ENCODE measurements at places on chromosomes 3 and 15.

DNA sequence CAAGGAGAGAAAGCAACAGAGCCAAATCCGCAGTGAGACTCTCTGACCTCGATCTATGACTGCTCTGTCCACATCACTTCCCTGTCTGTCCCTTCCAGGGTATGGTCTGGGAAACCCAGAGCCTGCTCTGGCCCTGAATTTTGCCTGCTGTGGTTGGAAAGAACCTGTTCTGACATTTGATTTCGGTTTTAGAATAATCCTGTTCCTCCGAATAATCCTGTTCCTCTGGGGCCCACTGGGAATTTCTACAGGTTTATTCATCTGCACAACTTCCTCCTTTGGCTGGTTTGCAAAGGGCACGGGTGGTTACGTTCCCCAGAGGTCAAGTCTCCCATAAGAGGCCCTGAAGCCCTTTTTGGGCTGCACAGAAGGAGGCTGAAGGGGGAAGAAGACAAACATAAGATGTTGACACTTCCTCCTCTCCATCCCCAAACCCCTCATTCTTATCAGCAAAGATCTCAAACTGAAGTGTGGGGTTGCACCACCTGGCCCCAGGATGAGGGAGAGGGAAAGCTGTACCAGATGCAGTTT, 10.6 kb downstream of the LAMP3 start:
- H3K27me3 ChIP-seq, result no peaks in the 10 kb centered on the region
- H3K4me1 ChIP-seq, result no peaks in the 10 kb centered on the region

GRCh38 chr15:98043160-98044014, 82.9 kb downstream of the ARRDC4 start:
- H3K4me3 ChIP-seq, result no peak overlapping the region
- H3K27ac ChIP-seq, result no peak overlapping the region
- no peak for DNase-seq
- no peaks in the 10 kb centered on the region for H3K27me3 ChIP-seq

DNA sequence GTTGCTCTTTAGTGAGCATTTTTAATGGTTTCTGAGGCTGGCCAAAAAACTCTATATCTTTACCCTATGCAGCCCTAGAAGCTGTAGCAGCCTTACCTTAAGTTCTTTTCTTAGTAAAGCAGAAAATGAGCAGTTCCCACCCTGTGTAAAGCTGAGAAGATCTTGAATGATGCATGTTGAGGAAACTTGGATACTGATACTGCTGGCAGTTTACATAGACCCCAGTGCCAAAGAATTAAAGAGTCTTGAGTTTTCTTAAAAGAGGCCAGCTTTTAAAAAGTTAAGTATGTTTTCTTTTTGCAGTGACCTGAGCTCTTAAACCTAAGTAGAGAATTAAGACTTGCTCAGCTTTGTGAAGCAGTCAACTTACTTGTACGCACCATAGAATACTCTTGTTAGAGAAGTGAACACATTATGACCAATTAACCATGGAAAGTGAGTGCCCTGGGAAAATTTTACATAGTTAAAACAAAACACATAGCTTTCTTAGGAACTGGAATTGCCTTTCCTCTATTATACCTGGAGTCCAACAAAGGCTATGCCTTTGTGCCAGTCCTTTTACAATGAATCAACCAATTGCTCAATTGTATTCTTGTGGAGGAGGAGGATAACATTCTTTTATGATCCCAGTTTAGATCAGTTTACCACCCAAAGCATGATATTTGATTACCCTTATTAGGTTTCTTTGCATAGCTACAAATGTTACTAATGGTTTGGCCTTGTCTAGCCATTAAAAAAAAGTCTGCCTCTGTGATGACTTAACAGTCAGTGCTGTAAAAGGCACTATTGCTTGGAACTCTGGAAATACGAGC, 28.4 kb downstream of the PLS1 start:
- H3K27me3 ChIP-seq, result no peaks in the 10 kb centered on the region
- no peak for DNase-seq
- H3K27ac ChIP-seq, result no peak overlapping the region

DNA sequence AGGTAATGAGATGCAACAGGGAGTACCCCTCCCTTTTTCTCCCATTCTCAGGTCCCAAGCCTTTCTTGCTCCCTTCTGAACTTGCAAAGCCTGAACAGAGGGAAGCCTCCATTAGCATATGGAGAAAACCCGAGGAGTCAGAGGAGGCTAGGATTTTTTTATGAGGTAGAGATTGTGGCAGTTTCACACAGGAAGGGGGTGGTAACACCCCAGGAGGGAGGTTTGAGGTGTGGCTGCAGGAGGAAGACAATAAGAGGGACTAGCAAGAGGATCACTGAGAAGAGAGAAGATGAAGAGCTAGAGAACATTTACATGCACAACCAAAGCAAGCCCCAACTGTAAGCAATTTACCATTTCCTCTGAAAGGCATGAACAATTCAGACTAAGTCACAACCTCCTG, 322.7 kb downstream of the SV2B start:
- H3K27me3 ChIP-seq, result no peaks in the 10 kb centered on the region
- H3K27ac ChIP-seq, result no peak overlapping the region
- no peak for DNase-seq
- H3K36me3 ChIP-seq, result no peaks in the 10 kb centered on the region
- peaks cover 3% of the 10 kb centered on the region for H3K4me1 ChIP-seq

DNA sequence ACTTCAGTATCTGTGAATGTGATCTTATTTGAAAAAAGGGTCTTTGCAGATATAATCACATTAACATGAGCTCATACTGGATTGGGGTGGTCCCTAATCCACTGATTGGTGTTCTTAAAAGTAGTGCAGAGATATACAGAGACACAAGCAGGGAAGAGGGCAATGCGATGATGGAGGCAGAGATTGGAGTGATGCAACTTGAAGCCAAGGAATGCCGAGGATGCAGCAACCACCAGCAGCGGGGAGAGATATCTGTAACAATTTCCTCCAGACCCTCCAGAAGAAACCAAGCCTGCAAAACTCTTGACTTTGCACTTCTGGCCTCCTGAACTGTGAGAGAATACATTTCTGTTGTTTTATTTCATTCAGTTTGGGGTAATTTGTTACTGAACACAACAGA, 171.0 kb upstream of the MBNL1 start:
- H3K4me1 ChIP-seq, result no peaks in the 10 kb centered on the region
- H3K36me3 ChIP-seq, result no peaks in the 10 kb centered on the region
- no peak overlapping the region for H3K27ac ChIP-seq
- H3K27me3 ChIP-seq, result no peaks in the 10 kb centered on the region
- no peak overlapping the region for H3K4me3 ChIP-seq

GRCh38 chr3:42796332-42796885, 7.9 kb downstream of the HIGD1A start:
- H3K36me3 ChIP-seq, result no peaks in the 10 kb centered on the region
- no peaks in the 10 kb centered on the region for H3K27me3 ChIP-seq
- H3K4me3 ChIP-seq, result no peak overlapping the region
- no peak overlapping the region for H3K27ac ChIP-seq
- H3K4me1 ChIP-seq, result no peaks in the 10 kb centered on the region
- DNase-seq, result no peak

DNA sequence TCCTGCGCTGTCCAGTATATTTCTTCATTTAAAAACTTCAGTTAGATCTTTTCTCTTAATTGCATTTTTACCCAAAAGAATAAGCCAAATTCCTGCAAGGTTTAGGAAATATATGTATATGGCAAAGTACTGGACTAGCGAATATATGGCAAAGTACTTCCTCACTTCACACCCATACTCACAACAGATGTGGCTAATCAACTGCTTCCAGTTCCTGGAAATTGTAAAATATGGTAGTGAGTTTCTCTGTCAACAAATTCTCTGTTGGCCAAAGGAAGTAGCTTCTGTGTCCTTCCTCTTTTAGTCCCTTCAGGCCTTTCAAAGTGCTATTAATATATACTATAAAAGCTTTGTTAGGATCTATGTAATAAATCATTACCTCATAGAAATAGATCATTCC, 22.0 kb downstream of the GPR15 start:
- no peaks in the 10 kb centered on the region for H3K27me3 ChIP-seq
- H3K4me3 ChIP-seq, result no peak overlapping the region
- no peak for DNase-seq

GRCh38 chr3:123449102-123449996, 459 bp upstream of the ADCY5 start:
- no peaks in the 10 kb centered on the region for H3K36me3 ChIP-seq
- no peak overlapping the region for H3K27ac ChIP-seq
- peak overlapping the region; percentile 60 for H3K4me3 ChIP-seq
- H3K4me1 ChIP-seq, result no peaks in the 10 kb centered on the region

DNA sequence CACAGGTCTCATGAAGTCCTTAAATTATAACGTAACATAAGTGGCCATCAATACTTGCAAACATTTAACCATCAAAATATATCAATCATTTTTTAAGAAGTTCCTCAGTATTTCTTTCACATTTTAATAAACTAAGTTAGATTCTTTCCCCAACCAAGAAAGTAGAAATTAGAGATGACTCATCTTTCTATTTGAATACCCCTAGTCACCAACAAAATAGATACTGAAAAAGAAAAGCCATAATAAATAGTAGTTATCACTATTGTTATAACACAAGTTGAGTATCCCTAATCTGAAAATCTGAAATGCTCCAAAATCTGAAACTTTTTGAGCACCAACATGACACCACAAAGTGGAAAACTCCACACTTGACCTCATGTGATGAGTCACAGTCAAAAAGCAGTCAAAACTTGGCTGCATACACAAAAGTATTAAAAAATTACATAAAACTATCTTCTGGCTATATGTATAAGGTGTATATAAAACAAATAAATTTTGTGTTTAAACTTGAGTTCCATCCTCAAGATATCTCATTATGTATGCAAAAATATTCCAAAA, 3.7 kb downstream of the SHQ1 start:
- H3K4me1 ChIP-seq, result peaks cover 8% of the 10 kb centered on the region
- H3K36me3 ChIP-seq, result peaks cover 19% of the 10 kb centered on the region
- H3K27me3 ChIP-seq, result no peaks in the 10 kb centered on the region
- no peak overlapping the region for H3K4me3 ChIP-seq
- no peak overlapping the region for H3K27ac ChIP-seq

DNA sequence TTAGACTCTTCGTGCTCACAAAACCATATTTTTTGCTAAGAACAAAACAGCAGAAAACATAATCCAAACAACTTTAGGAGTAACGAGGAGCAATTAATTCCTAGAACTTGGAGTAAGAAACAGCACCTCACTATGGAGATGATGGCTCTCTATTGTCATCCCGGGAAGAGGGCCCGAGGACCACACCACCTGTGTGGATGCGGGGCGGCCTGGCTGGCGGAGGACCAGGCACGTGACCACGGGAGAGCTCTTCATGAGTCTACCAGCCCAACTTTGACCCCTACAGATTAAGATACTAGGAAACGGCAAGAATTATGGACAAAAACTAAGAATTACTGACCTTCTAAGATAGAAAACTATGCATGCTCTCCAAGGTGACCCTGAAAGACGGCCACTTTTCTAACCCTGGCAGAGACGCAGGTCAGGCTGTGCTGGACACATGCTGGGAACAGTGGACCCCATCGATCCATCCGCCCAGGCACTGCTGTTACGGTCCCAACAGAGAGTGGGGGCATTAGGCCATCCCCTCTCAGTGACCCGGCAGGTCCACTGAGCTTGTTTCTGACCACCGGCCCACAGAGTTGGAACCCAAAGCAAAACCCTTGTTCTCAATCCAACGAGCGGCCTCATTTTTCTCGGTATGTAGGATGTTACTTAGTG, 13.1 kb upstream of the OCA2 start:
- no peak overlapping the region for H3K27ac ChIP-seq
- no peaks in the 10 kb centered on the region for H3K27me3 ChIP-seq
- no peaks in the 10 kb centered on the region for H3K4me1 ChIP-seq
- H3K36me3 ChIP-seq, result peaks cover 28% of the 10 kb centered on the region
- DNase-seq, result no peak

- DNase-seq, result no peak
- peaks cover 12% of the 10 kb centered on the region for H3K4me1 ChIP-seq
- H3K4me3 ChIP-seq, result no peak overlapping the region
Observed at GRCh38 chr15:101122266-101122665, 129.6 kb downstream of the CHSY1 start.

DNA sequence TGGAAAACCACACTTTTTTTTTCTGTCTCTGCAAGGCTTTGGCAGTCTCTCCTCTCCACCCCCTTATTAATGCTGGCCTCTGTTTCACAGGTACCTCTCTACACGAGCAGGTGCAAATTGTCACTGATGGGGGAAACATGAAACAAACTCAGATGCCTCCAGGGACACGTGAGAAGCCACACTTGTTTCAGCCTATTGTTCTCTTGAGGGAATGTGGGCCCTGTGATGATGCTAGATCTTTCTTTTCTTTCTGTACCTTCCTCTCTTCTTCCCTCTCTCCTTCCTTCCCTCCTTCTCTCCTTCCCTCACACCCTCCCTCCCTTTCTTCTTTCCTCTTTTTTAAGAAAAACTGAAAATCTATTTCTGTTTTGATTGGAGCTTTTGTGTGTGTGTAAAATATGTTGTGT, 5.7 kb upstream of the BLM start:
- H3K4me3 ChIP-seq, result no peak overlapping the region
- no peak for DNase-seq
- H3K27ac ChIP-seq, result no peak overlapping the region
- H3K4me1 ChIP-seq, result peaks cover 5% of the 10 kb centered on the region
- H3K36me3 ChIP-seq, result no peaks in the 10 kb centered on the region

GRCh38 chr3:17442332-17443049, 299.9 kb downstream of the TBC1D5 start:
- no peak for DNase-seq
- H3K4me1 ChIP-seq, result no peaks in the 10 kb centered on the region
- H3K4me3 ChIP-seq, result no peak overlapping the region
- H3K27me3 ChIP-seq, result no peaks in the 10 kb centered on the region
- no peaks in the 10 kb centered on the region for H3K36me3 ChIP-seq

- H3K27me3 ChIP-seq, result no peaks in the 10 kb centered on the region
- no peak overlapping the region for H3K27ac ChIP-seq
- H3K36me3 ChIP-seq, result no peaks in the 10 kb centered on the region
- H3K4me1 ChIP-seq, result no peaks in the 10 kb centered on the region
- DNase-seq, result no peak
- no peak overlapping the region for H3K4me3 ChIP-seq
Observed at GRCh38 chr3:185549651-185550111, 2.7 kb downstream of the LIPH start.

GRCh38 chr3:123971406-123971805, 10.4 kb upstream of the CCDC14 start:
- H3K4me3 ChIP-seq, result no peak overlapping the region
- no peaks in the 10 kb centered on the region for H3K27me3 ChIP-seq
- H3K36me3 ChIP-seq, result no peaks in the 10 kb centered on the region
- H3K4me1 ChIP-seq, result no peaks in the 10 kb centered on the region

DNA sequence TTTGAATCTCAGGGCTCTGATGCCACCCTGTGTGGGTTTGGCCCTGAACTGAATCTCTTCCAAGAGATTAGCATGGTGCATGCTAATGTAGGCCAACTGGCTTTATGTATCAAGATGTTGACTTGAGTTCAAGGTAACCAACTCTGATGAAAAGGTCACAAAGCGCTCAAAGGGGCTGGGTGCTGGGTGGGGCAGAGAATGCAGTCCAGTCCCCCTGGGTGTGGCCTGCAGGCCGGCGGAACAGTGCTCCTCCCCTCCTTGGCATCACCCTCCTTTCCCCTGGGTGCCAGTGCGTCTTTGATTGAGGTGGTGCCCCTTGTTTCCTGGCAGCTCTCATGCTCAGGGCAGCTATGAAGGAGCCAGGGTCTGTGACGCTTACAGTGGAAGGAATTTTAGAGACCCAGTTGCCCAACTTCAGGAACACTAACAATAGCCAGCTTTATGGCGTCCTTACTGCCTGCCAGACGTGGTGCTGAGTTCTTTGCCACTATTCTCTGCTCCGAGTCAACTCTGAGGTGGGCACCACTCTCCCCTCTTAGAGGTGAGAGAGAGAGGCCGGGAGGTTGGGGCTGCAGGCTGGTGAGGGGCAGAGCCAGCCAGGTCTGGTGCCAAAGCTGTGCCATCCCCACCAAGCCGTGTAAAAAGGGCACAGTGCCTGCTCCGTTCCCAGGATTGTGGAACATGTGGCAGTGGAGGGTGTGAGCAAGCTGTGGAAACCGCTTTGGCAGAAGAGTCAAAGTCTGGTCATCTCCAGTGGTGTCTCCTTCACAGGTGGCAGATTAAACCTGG, 9.8 kb downstream of the SYNM start:
- H3K36me3 ChIP-seq, result no peaks in the 10 kb centered on the region
- no peak overlapping the region for H3K27ac ChIP-seq
- no peak overlapping the region for H3K4me3 ChIP-seq
- H3K27me3 ChIP-seq, result no peaks in the 10 kb centered on the region

Measured in effector memory CD4-positive, alpha-beta T cell (primary cell).